ENCODE measurements at places on chromosomes 4 and X.
A peak's percentile ranks its signal among the peaks of the same experiment; 100 is the strongest.

DNA sequence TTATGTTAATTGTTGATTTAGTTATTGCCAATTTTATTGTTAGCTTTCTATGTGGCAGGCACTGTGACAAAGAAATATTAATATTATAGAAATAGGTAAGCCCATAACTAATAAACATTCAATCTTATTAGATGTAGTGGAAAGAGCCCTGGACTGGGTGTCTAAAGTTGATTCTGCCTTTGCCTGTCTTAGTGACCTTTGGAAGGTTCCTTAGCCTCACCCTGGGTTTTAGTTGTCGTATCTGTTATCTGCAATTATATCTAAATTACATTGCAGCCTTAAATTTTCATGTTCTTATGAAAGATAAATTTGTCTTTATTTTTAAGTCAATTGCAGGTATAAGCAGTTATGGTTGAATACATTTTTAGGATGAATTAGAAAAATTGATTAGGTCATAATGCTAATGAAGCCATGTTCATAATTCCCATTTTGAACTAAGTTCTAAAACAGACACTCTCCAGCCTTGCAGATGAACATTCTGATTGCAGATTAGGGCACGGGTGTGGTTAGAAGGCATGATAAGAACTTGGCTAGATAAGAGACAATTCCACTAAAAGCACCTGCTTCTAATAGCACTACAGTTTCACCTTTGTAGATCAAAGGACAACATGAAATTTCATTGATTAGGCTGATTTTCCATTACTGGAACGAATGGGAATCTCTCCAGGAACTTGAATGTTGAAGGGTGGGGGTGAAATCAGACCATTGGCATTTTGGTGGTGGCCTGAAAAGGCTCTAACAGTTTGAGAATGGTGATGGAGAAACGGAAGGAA, 17.3 kb upstream of the ENPEP start:
- no peak for DNase-seq

DNA sequence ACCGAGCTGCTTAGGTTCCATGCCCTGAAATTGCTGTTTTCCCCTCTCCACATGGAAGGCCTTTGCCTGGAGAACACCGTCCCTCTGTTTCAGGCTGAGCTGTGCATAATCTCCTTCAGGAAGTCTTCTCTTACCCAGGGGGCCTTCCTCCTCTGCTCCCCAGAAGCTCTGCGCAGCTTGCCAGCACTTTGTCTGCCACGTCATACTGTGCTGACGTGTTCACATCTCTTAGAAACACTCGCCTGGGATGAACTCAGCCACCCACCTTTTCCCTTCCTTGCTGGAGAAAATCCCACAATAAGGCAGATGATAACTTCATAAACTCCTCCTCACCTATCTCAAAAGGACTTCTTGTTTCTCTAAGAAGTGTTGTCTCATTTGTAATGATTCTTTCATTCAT, 110.7 kb downstream of the ARHGAP10 start:
- no peak for DNase-seq

DNA sequence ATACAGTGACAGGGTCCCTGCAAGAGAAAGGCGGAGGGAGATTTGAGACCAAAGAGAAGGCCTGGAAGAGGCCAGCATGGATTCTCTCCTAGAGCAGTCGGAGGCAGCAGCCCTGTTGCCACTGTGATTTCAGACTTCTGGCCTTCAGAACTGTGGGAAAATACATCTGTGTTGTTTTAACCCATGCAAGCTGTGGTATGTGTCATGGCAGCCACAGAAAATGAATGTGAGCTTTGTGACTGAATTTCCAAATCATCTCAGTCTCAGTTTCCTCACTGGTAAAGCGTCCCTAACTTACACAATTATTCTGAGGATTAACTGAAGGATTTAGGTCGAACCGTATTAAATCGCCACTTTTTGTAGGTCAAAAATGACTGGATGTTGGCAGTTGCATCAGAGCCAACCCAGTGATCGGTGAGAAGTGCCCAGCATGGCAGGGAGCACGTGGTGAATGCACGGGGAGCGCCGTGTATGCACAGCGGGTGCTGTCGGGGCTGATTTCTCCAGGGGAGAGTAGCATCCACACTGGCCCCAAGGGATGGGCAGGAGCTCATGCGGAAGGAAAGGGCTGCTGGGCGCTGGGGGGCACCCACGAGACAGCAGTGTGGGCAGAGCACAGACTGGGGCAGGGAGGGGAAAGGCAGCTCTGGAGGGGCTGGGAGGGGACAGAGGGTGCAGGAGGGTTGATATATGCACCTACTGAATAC, 23.8 kb upstream of the NSG1 start:
- no peak for DNase-seq

DNA sequence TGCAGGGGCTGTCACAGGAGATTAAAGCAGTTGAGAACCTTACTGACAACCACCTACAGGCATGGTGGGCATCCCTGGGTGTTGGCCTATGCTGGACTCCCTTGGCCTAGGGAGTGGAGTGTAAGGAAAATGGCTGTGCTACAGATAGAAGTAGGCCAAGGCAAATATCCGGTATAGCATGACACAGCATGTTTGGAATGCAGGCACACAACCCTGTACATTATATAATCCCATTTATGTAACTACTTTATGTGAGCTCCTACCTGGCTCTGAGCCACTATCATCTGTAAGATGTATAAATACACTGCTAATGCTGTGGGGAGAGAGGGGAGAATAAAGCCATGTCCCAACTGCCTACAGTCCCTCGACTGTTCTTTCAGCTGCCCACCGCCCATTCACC, 38.7 kb upstream of the KCTD8 start:
- no peak for DNase-seq

DNA sequence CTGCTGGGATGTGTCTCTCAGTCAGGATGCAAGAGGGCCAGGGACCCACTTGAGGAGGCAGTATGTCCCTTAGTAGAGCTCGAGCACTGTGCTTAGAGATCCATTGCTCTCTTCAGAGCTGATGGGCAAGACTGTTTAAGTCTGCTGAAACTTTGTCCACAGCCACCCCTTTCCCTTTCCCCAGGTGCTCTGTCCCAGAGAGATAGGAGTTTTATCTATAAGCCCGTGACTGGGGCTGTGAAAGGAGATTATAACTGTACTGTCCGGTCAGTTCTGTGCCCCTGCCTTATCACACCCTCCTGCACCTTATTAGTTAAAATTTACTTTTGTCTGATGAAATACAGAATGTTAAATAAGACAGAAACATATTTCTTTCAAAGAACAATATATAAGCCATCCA, 378.4 kb downstream of the PABPC4L start:
- DNase-seq = no peak

GRCh38 chr4:6502747-6503465, 30.5 kb upstream of the PPP2R2C start:
- DNase-seq = no peak

DNA sequence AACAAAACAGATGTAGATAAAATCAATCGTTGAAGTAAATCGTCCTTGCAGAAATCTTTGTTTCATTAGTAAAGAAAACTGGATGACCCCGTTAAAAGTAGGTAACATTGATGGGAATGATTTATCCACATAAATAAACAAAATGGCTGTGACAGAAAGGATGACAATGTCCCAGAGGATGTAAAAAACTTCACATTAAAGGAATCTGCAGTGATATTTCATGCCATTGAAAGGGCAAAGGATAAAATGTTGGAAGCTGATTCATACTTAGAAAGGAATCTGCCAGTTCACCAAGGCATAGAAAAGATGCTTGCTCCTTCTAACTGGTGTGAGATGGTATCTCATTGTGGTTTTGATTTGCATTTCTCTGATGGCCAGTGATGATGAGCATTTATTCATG, 24.2 kb upstream of the EPGN start:
- no peak for DNase-seq

- DNase-seq = peak; percentile 74
Measured at GRCh38 chr4:142474398-142475087, 371.6 kb downstream of the INPP4B start.

- no peak for DNase-seq
Measured at GRCh38 chrX:130197464-130197863, 25.7 kb downstream of the RAB33A start.

Measured in NCI-H524 (cell line).